Myometrial cell (primary cell): ENCODE measurements at places on chromosomes 11 and 22. TPM values are rescaled to one million over a fixed set of nuclear protein-coding genes. Genes with fewer than 3 reads are reported as not detected.

Gene ZDHHC8
- 12.8 and 19.6 TPM in 2 replicates for total RNA-seq

Gene MMP3
- total RNA-seq: 0.29 and 2.3 TPM in 2 replicates

Gene RIBC2
- 0.71 and 1.2 TPM in 2 replicates for total RNA-seq

Gene PGM2L1
- 0.86 and 1.6 TPM in 2 replicates for total RNA-seq

Gene NXPE2
- total RNA-seq: not detected in 2 replicates

Gene SGSM1
- total RNA-seq: under 0.01 TPM in 1 of 2 replicates, not detected in the other

Gene KLHL35
- total RNA-seq: 0.29 and 1.8 TPM in 2 replicates

Gene CTSW
- 0.71 TPM in 1 of 2 replicates, not detected in the other for total RNA-seq

Gene LMO2
- total RNA-seq: not detected in 2 replicates

Gene HOATZ
- not detected in 2 replicates for total RNA-seq

Gene TTC17
- 22.5 and 25.7 TPM in 2 replicates for total RNA-seq

Gene HEPN1
- not detected in 2 replicates for total RNA-seq

Gene GGT5
- 16.1 and 28.3 TPM in 2 replicates for total RNA-seq

Gene RNASEH2C
- 81.2 and 103 TPM in 2 replicates for total RNA-seq

Gene OR8K1
- not detected in 2 replicates for total RNA-seq

Gene MMP12
- not detected in 2 replicates for total RNA-seq

Gene WEE1
- 16.4 and 20.4 TPM in 2 replicates for total RNA-seq

Gene NELL1
- not detected in 2 replicates for total RNA-seq
